ENCODE measurements at places on chromosomes 3 and 15.

DNA sequence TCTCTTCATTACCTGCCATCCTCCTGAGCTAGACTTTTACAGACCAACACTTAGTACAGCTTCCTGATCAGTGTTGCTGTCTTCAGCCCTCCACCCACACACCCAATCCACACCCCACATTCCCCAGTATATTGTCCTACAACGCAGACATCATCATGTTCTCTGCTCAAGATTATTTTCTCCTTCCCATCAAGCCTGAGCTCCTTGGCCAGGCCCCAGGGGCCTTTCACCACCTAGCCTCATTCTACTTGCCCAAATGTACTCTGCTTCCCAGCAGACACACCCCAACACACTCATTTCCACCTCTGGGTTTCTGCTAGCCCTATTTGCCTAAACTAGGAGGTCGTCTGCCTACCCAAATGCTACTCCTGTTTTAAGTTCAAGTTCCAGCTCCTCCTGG, 37.0 kb downstream of the DAPK2 start:
- no peak for DNase-seq

- DNase-seq: no peak
Observed at GRCh38 chr3:24589931-24590880, 95.6 kb upstream of the THRB start.

- DNase-seq: no peak
Observed at GRCh38 chr3:58254144-58254543, 16.6 kb downstream of the ABHD6 start.

GRCh38 chr3:89052386-89052785, 55.0 kb upstream of the EPHA3 start:
- no peak for DNase-seq

DNA sequence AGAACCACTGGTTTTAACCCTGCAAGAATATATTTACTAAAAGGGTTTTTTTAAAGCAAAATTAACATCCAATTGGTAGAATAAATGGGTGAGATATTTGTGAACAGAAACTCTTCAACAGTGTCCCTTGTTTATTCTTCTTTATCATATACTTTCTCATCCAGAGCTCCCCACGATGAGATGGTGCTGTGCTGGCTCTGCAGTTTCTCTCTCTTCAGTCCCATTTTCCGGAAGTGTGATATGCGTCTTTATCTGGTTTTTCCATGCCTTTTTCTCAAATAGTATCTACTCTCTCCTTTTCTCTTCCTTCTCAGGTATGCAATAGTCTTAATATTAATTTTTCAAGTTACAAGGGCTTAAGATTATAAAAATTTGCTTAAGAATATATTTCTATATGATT, 1.5 kb downstream of the EAF2 start:
- peak; percentile 32 for DNase-seq

DNA sequence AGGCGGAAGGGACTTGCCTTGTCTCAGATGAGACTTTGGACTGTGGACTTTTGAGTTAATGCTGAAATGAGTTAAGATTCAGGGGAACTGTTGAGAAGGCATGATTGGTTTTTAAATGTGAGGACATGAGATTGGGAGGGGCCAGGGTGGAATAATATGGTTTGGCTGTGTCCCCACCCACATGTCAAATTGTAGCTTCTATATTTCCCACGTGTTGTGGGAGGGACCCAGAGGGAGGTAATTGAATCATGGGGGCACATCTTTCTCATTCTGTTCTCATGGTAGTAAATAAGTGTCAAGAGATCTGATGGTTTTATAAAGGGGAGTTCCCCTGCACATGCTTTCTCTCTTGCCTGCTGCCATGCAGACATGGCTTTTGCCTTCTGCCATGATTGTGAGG, 89.2 kb downstream of the CGGBP1 start:
- no peak for DNase-seq

- no peak for DNase-seq
Observed at GRCh38 chr3:28745436-28745835, 396.8 kb upstream of the AZI2 start.

DNA sequence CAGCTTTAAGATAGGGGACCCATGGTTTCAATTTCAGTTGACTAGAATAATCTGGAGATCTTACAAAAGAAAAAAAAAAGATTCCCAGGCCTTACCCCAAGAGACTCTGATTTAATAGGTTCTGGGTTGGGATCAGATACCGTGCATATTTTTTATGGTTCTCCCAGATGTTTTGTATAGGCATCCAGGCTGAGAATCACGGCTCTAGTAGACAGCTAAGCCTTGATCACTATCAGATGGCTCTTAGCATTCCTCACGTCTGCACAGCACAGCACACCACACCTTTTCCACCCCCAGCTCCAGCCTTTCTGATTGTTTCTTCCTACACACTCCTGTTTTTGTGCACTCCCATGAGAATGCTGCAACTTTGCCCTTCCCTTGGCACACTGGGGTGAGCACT, 40.8 kb downstream of the TMEM45A start:
- DNase-seq: no peak

- DNase-seq: no peak
Observed at GRCh38 chr3:74149466-74149865, 465.0 kb downstream of the CNTN3 start.

DNA sequence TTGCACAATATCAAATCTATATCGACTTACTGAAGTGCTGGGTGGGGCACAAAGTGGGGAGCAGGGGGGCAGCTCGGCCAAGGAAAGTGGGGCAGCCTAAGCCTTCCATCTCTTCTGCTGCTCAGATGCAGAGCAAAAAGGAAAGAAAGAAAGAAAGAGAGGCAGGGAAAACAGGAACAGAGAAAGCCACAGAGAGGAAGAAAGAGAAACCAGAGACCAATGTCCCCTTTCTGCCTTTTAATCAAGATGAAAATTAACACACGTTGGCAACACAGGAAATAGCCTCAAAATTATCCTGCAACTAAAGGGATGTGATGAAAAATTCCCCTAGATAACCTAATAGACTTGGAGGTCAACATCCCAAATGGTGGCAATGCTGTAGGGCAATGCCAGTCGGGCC, 72.2 kb upstream of the RAD18 start:
- DNase-seq: no peak

DNA sequence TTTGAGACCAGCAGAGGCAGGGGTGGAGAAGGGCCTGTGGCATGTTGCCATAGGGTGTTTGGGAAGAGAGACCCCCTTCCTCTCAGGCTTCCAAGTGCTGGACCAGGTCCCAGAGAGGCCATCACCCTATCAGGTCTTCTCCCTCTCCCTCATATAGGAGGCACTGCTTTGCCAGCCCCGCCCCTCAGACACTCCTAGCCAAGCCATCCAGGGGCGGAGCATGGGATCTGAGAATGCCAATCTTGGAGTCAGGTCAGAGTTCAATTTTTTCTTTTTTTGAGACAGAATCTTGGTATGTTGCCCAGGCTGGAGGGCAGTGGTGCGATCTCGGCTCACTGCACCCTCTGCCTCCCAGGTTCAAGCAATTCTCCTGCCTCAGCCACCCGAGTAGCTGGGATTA, 32.7 kb downstream of the CRABP1 start:
- DNase-seq: no peak

DNA sequence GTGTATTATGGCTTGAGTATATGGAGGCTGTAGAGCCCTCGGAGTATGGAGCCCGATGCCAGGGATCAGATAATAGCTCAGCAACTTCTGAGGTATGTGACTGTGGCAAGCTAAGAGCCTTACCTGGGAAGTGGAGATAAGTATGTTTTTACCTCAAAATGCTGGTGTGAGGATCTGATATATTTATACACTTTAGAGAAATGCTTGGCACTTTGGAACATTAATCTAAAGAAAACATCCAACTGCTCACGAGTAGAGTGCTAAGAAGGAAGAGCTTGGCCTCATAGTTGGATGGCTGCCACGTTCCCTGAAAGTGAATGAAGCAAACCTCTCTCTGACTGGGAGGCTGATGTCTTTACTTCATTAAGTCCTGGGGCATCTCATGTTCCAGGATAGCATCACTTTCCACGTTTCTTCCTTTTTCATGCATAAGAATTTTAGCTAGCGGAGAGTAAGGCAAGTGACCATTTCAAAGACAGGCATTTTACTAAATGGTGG, 58.9 kb upstream of the GOLGA8J start:
- no peak for DNase-seq

- DNase-seq: no peak
Observed at GRCh38 chr15:58538225-58538727, 106.5 kb downstream of the LIPC start.

DNA sequence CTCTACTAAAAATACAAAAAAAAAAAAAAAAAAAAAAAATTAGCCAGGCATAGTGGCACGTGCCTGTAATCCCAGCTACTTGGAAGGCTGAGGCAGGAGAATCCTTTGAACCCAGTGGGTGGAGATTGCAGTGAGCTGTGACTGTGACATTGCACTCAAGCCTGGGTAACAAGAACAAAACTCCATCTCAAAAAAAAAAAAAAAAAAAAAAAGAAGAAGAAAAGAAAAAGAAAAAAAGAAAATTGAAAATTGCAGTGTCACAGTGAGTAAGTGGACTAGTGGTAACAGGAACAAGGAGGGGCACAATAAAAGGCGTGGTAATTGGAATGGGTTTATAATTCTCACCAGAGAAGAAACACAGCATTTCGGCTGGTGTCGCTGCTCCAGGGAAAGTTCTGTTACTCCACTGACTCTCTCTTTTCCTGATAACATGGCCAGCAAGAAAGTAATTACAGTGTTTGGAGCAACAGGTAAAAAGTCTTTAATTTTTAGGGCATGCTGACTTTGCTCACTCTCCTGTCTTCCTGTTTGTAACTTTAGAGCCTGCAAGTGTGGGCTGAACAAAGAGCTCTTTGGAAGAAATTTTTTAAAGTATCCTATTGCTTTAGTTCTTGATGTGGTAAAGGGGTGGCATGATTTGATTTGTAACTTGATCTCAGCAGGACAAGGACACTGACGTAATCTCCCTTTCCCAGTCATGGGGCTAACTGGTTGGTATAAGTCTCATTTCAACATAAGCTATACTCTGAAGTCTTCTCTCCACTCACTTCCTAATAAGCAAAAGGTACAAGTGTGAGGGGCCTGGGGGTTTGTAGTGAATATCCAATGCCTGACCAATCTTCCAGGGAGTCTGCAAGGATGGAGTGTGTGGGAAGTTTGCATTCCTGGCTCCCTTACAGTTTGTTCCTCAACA, 22.1 kb upstream of the TRA2B start:
- DNase-seq: peak; percentile 72

- DNase-seq: no peak
Observed at GRCh38 chr3:139357899-139358298, 14.1 kb downstream of the MRPS22 start.

DNA sequence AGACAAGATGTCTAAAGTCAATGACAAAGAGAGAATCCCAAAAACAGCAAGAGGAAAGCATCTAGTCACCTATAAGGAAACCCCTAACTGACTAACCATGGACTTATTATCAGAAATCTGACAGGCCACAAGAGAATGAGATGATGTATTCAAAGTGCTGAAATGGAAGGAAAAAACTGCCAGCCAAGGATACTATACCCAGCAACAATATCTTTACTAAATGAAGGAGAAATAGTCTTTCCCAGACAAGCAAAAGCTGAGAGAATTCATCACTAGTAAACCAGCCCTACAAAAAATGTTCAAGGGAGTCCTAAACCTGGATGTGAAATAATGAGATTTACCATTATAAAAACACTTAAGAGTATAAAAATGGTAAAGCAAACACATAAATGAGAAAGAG, 128.0 kb downstream of the SATB1 start:
- DNase-seq: no peak

- DNase-seq: no peak
Observed at GRCh38 chr3:194337965-194338753, 13.0 kb downstream of the CPN2 start.

- no peak for DNase-seq
Observed at GRCh38 chr15:38263996-38264395, 11.4 kb downstream of the SPRED1 start.

GRCh38 chr15:67778968-67779548, 46.3 kb upstream of the SKOR1 start:
- no peak for DNase-seq

GRCh38 chr3:159996018-159996417, 7.4 kb downstream of the IL12A start:
- DNase-seq: no peak

GRCh38 chr3:156676768-156677479, 2.5 kb downstream of the TIPARP start:
- no peak for DNase-seq

DNA sequence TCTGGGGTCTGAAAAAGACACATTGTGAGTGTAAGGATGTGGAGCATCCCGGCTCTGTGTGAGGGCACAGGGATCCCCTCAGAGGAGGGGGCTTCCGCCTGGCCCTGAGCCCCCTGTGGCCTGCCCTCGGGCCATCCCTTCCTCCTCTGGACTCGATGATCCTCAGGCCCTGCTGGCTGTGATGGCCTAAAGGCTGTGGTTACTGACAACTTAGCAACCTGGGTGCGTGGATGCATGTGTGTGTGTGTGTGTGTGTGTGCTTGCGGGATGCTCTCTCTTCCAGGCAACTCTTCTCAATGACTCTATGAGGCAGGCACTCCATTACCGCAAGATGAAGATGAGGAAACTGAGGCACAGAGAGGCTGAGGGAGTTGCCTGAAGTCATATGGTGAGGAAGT, 66.0 kb downstream of the ASB7 start:
- DNase-seq: no peak

DNA sequence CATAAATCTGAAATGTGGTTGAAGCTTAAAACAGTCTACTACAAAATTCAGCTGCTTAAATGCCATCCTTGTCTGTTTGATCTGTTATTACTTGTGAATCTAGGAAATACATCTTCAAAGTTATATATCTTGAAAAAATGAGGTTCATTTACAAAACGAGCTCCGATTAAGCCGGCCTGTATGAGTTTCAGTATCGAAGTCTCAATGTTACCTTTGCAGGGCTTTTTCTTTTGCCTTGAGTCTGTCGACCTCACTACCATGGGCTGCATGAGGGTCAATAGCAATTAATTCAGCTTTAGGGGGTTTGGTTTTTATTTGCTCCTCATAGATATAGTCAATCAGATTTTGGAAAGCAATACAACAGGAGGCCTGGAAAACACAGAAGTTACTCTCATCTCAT, 23.2 kb downstream of the ERICH6 start:
- DNase-seq: no peak

GRCh38 chr15:65233696-65234095, 22.4 kb upstream of the CILP start:
- DNase-seq: no peak

- no peak for DNase-seq
Observed at GRCh38 chr3:127141921-127142730, 50.8 kb upstream of the PRR23E start.

GRCh38 chr3:11776346-11776745, 70.3 kb downstream of the TAMM41 start:
- no peak for DNase-seq

GRCh38 chr3:14019459-14019858, 105.2 kb downstream of the CHCHD4 start:
- no peak for DNase-seq

DNA sequence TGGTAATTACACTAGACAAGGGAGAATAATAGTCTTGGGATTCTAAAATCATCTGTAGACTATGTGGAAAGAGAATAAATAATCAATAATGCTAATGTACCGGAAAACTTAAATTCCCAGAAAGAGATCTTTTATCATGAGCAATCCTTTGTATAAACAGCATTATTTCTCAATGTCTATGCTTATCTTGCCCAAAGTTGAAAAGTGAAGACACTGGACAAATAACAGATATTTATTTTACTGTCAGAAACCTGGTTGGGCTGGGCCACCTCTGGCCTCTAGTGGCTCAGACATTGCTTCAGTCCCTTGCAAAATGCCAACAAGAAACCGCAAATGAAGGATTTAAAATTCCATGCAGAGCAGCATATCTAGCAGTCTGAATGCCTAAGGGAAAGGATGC, 409.9 kb downstream of the FHIT start:
- DNase-seq: no peak

Measured in AML-193 (cell line).